Stimulated activated CD4-positive, alpha-beta T cell treated with anti-CD3 and anti-CD28 coated beads, TNF-alpha, amount 100 ng/mL, for 1 hour (primary cell): ENCODE measurements at places on chromosomes 16 and 17.

DNA sequence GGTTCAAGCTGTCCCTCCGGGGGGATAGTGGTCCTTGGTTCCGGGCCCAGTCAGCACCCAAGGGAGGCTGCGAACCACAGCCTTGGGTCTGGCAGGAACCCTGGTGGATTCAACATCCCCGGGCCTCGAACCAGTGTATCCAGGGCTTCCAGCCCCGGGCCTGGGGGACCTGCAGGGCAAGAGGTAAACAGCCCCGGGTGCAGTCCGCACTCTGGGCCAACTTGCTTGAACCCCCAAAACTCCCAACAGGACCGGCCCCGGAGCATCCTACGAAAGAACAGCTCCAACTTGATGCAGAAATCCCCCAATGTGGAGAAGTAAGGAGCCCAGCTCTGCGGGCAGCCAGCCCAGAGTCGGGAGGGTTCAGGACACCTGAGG, 1.5 kb upstream of the NEURL4 start:
- DNase-seq = no peak

DNA sequence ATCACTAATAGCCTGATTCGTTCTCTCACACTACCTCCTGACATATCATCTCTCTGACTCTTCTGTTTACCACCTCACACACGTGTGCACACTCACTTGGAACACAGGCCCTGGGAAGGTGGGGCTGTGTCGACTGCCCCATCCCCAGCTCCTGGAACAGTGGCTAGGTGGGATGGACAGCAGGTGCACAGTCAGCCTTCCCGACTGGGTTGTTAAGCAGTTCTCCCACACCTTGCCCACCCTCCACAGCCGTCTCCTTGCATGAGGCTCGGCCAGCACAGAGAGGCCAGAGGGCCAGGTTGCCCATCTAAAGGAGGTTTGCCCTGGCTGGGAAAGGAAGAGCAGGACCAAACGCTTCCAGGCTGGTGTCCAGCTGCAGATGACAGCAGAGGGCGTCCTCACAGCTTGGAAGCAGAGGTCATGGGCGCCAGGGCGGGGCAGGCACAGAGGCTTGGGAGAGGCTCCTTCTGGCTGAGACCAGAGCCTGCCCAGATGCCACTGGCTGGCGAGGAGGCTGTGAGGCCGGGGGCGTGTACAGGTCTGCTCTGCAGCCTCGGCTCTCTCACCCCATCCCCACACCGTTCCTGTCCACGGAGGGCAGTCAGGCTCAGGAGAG, 92.8 kb downstream of the AMFR start:
- DNase-seq = no peak

GRCh38 chr16:2790631-2791030, 3.3 kb upstream of the PRSS33 start:
- no peak for DNase-seq

DNA sequence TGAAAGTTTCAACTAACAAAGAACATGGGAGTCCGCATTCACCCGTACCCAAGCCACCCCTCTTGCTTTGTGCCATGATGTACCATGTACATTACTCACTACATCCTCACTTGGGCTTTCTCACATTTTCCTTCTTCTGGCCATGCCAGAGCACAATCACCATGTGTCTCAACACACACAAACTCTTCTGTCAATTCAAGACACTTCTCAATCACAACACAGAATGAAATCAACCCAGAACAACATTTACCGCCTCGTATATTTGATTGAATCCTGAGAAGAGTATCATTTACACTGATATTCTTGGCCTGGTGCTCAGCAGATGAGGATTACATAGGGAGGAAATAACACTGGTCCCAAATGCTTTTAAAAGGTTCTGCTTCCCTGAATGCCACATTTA, 4.5 kb downstream of the ADAMTS18 start:
- no peak for DNase-seq

GRCh38 chr17:4945944-4946280, 2.4 kb downstream of the PFN1 start:
- no peak for DNase-seq

- no peak for DNase-seq
These were observed 167.5 kb downstream of the PRKCA start for GRCh38 chr17:66469890-66470289.

- DNase-seq = no peak
These were observed 27.5 kb downstream of the OR1D5 start for GRCh38 chr17:3035968-3036280.

DNA sequence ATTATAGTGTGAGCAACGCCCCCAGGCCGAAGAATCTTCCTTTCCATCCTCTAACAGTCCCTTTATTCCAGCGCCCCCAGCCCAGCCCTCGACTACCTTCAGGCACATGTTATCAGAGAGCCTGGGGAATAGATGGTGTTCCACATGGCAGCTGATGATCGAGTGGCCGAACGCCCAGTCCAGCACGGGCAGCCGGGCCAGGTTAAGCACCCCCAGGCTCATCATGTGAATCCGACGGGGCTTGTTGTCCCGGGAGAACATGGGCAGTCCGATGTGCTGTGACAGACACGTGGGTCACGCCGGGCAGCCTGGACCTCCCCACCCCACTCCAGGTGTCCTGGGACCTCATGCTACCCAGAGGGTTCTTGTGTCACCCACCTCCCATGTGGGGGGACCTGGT, 6.5 kb upstream of the FDXR start:
- DNase-seq = no peak

DNA sequence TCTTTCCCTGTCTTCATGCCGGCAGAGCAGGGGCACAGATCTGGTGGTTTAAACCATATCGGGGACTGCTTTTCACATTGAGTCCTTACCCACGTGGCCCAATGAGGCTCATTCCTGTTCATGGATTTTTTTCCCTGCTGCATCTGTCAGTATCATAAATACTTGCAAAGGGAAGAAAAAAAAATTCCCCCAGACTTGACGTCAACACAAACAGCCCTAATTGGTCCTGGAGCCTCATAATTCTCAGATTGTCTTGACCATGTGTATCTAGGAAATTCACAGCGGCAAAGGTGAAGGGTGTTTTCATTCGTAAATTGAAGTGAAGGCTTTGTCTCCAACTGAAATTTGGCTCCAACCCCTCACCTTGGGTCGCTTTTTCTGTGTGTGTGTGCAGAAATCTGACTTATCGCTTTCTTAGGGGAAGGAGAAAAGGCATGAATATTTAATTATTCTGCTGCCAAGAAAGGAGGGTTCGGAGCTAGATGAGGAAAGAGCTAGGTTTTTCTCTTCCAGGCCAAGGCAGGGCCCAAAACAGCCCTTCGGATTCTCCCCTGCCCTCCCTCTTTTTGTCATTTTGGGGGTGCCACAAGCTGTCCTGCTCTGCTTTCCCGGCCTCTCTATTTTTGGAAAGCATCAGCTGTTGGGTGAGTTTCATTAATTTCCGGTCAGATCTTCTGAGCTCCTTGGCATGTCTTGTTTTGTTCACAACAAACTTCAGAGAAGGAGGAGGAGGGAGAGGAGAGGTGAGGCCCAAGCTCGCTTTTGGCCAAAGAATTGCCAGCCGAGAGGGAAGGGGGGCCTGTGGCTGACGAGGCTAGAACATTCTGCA, 17.8 kb upstream of the CIBAR2 start:
- DNase-seq = no peak
